ENCODE measurements at places on chromosomes 16 and 17.

DNA sequence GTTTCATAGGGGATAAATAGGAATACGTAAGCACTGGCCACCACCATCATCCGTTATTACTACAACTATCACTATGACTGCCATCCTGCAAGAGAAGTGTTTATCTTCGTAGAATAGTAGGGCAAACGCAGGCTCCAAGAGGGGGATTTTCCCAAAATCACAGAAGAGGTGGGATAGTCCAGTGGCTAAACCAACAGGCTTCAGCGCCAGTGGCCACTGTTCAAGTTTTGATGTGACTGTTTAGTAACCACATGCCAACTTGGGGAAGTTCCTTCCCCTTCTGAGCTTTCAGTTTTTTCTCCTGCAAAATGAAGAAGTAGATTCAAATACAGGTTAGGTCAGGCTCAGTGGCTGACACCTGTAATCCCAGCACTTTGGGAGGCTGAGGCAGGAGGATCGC is 60.7 kb upstream of the GRIN2A start:
- no peak for DNase-seq

DNA sequence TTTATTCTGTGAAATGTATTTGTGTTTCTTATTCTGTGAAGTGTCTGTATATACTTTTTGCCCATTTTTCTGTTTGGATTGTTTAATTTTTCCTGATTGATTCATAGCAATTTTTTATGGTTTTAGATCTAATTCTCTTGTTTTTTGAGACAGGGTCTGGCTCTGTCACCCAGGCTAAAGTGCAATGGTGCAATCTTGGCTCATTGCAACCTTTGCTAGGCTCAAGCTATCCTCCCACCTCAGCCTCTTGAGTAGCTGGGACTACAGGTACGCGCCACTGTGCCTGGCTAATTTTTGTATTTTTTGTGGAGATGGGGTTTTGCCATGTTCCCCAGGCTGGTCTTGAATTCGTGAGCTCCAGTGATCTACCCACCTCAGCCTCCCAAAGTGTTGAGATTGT is 31.5 kb downstream of the NF1 start:
- no peak for DNase-seq

DNA sequence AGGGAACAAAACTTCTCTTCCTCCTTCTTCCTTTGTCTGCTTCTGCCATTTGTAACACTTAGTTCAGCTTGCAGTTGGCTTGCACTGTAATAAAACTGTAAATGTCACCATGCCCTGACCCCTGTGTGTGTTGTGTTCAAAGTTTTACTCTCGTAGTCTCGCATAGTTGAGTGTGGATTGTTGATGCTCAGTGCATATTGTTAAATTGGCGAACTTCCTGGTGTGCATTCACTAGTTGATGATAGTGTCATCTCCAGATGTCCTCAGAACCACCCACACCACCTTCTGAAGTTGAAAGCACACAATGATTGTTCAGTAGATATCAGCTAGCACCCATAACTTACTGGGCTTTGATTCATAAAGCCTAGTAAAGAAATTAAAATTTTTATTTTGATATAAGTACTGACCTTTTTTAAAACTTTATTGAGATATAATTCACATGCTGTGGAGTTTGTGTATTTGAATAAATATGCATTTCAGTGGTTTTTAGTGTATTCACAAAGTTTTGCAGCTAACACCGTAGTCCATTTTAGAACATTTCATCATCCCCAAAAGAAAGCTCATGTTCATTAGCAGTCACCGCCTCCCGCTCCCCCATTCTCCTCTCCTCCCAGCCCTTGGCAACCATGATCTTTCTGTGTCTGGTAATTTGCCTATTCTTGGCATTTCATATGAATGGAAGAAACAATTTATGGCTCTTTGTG is 25.0 kb downstream of the USP10 start:
- no peak for DNase-seq

- no peak for DNase-seq
Observed at GRCh38 chr17:46179375-46179999, 13.7 kb downstream of the KANSL1 start.

DNA sequence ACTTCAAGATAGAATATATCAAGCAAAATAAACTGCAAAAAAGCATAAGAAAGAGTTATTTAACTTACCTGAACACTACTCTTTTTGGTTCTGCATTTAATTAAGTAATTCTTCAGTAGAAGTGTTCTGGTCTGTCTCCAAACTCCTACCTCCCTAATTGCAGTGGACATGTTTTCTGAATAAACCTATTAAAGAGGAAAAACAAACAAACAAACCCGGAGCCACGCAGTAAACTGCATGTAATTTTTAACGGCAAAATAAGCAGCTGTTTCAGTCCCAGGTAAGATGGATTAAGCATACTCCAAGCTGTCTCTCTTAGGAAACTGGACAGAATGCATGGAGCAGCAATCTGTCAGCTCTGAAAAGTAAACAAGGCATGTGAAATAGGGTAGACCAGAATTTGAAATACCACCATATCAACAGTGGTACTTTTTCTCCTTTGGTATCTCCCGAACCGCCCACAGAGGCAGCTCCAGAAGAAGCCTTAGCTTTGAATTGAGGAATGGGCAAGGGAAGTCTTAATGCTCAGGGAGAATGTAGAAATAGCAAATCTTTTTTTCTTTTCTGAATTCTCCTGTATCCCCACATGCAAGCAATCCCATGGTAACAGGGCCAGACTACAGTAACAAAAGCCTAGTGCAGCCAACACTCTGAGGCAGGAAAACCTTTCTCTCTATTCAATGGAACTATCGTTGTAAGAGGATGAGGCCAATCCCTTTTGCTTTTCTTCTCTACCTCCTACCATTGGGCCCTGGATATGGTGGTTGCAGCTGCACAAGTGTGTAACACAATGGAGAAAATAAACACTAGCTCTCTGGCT is 12.5 kb downstream of the ABCA5 start:
- DNase-seq: no peak

- DNase-seq: no peak
Observed at GRCh38 chr17:5772720-5773119, 188.4 kb upstream of the NLRP1 start.

- DNase-seq: no peak
Observed at GRCh38 chr17:28938552-28938951, 12.8 kb downstream of the PHF12 start.
